ENCODE measurements at places on chromosomes 2 and 18. TPM values are rescaled to one million over a fixed set of nuclear protein-coding genes. Genes with fewer than 3 reads are reported as not detected.

The RGPD4 gene
- not detected for total RNA-seq

The CFAP65 gene
- total RNA-seq = not detected

The TGIF1 gene
- total RNA-seq = 74.7 TPM

The GCG gene
- total RNA-seq = not detected

The C2orf80 gene
- total RNA-seq = not detected

The HTR2B gene
- not detected for total RNA-seq

The CRYBA2 gene
- total RNA-seq = not detected

The ABCB11 gene
- total RNA-seq = 0.07 TPM

The IKZF2 gene
- total RNA-seq = 133 TPM

The FSIP2 gene
- total RNA-seq = 0.95 TPM

The UGT1A5 gene
- not detected for total RNA-seq

The PID1 gene
- total RNA-seq = 0.56 TPM

The SERPINB3 gene
- not detected for total RNA-seq

The TGFA gene
- total RNA-seq = 5.0 TPM

The CCDC148 gene
- total RNA-seq = not detected

The ITGAV gene
- 12.0 TPM for total RNA-seq

The CNTNAP5 gene
- total RNA-seq = not detected

The GAL3ST2 gene
- not detected for total RNA-seq

The SRD5A2 gene
- total RNA-seq = not detected

The CXCR1 gene
- total RNA-seq = 19.2 TPM

The RND3 gene
- total RNA-seq = not detected

The CD207 gene
- total RNA-seq = not detected

The IFT172 gene
- 35.7 TPM for total RNA-seq

The USP40 gene
- total RNA-seq = 19.4 TPM

The SIX3 gene
- not detected for total RNA-seq

The SP3 gene
- total RNA-seq = 179 TPM
